ENCODE measurements at places on chromosomes 16 and 17. TPM values are rescaled to one million over a fixed set of nuclear protein-coding genes. Genes with fewer than 3 reads are reported as not detected.

Gene C17orf107
- total RNA-seq = 0.16 TPM

Gene PDILT
- not detected for total RNA-seq

Gene BMERB1
- total RNA-seq = 0.44 TPM

Gene KRTAP4-9
- total RNA-seq = not detected

Gene RTN4RL1
- 0.10 TPM for total RNA-seq

Gene CRHR1
- not detected for total RNA-seq

DNA sequence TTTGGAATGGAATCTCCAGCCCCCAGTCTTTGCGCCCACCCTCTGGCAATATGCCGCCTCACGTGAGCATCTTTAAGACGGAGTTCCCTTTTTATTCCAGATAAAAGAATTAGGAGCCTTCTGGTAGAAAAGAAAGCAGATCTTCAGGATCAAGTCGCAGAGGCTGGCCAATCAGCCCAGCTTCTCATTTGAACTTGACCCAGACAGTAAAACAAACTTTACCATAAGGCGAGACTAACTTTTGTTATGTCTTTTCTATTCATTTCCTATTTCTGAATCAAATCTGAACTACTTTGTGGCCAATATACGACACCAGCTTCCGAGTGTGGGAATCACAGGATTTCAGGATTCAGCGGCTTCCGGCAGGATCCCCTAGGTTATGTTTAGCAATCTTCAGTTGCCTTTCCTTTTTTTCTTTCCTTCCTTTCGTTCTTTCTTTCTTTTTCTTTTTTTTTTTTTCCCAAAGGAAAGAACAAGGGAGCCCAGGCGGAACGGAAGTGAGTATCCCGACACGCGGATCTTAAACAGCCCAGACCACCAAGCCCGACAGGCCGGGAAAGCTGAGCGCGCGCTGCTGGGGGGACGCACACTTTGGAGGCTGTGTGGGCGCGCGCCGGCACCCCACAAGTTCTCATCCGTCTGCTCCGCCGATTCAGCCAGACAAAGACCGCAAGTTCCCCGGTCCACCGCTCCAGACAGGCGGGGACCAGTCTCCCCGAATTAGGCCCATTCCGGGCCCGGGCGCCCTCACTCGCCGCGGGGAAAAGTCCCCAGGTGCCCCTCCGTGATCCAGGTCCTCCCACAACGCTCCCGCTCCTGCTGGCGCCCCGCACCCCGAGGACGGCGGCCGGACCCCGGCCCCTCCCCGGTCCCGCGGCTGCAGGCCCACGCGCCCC, 633 bp downstream of the TBC1D16 start:
- DNase-seq = no peak
- H3K36me3 ChIP-seq = no peaks in the 10 kb centered on the region
- H3K27me3 ChIP-seq = peaks cover 3% of the 10 kb centered on the region
- H3K4me3 ChIP-seq = no peak overlapping the region
- H3K4me1 ChIP-seq = no peaks in the 10 kb centered on the region

GRCh38 chr16:66406534-66407221, 20.4 kb upstream of the BEAN1 start:
- no peaks in the 10 kb centered on the region for H3K36me3 ChIP-seq
- H3K4me3 ChIP-seq = peak overlapping the region; percentile 2
- H3K27me3 ChIP-seq = peaks cover 2% of the 10 kb centered on the region
- DNase-seq = no peak
- peaks cover 4% of the 10 kb centered on the region for H3K4me1 ChIP-seq
- H3K27ac ChIP-seq = no peak overlapping the region

- H3K36me3 ChIP-seq = no peaks in the 10 kb centered on the region
- H3K4me3 ChIP-seq = no peak overlapping the region
- H3K27me3 ChIP-seq = peaks cover 2% of the 10 kb centered on the region
- no peaks in the 10 kb centered on the region for H3K4me1 ChIP-seq
Measured at GRCh38 chr17:79188048-79188447, 113.4 kb downstream of the ENGASE start.

DNA sequence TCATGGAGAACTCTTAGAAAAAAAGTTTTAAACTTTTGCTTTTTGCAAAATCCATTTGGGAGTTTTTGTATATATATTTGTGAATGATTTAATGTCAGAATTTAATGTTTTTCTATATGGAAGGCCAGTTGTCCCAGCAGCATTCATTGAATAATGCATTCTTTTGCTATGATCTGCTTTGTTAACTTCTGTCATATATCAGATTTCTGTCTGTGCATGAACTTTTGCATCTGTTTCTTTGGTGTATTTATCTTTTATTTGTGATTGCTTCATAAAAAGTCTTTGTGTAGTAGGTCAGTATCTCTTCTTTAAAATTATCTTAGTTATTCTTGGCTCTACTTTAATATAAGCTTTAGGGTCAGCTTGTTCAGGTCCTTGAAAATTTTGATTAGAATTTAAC, 84.2 kb downstream of the MAP2K4 start:
- no peaks in the 10 kb centered on the region for H3K27me3 ChIP-seq
- no peak for DNase-seq
- H3K36me3 ChIP-seq = no peaks in the 10 kb centered on the region
- H3K4me1 ChIP-seq = peaks cover 5% of the 10 kb centered on the region
- no peak overlapping the region for H3K4me3 ChIP-seq

- H3K4me1 ChIP-seq = no peaks in the 10 kb centered on the region
- H3K27ac ChIP-seq = no peak overlapping the region
- no peak overlapping the region for H3K4me3 ChIP-seq
Measured at GRCh38 chr16:26345966-26346365, 654.2 kb downstream of the HS3ST4 start.

DNA sequence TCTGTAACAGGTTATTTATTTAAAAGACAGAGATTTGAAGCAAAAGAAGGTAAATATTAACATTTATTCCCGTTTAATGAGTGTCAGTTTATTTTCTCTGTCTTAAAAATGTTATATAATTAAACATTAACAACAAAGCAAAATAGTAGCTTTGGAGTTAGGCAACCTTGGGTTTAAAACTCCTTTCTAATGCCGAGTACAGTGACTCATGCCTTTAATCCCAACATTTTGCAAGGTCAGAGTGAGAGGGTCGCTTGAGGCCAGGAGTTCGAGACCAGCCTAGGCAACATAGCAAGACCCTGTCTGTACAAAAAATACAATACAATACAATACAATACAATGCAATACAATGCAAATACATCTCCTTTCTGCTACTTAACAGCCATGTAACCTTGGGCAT, 128.7 kb downstream of the CHD9 start:
- no peak overlapping the region for H3K27ac ChIP-seq
- no peaks in the 10 kb centered on the region for H3K27me3 ChIP-seq
- peaks cover 4% of the 10 kb centered on the region for H3K36me3 ChIP-seq
- no peak for DNase-seq
- H3K4me3 ChIP-seq = no peak overlapping the region

GRCh38 chr17:12097326-12097725, 76.6 kb downstream of the MAP2K4 start:
- no peaks in the 10 kb centered on the region for H3K27me3 ChIP-seq
- H3K27ac ChIP-seq = no peak overlapping the region
- H3K4me1 ChIP-seq = peaks cover 5% of the 10 kb centered on the region
- no peak overlapping the region for H3K4me3 ChIP-seq
- DNase-seq = no peak

DNA sequence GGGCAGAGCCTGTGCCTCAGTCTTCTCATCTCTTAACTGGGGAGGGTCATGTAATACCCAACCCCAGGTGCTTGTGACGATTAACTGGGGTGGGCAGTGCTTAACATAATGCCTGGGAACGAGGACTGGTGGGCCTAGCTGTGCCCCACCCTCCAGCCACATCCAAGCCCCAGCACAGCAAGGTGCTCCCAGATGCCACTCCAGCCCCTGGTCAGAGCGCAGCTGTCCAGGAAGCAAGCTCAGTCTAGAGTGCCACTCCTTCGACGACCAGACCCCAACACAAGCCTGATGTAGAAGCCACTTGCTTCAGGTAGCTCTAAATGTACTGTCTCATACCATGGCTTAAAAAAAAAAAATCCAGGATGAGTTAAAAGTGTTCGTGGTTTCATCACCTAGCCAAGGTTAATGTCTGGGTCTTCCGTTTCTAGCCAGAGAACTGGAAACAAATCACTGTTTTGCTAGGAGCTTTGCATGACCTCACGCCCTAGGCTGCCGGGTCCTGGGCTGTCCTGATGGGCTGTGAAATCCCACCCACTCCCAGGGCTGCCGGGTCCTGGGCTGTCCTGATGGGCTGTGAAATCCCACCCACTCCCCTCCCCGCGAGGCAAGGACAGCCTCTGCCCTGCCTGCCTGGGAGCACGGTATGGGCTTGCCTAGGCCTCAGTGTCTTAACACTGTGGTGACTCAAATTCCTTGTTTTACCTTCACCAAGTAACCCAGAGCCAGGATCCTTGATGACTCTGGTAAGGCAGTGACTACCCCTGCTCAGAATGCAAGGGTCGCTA, 7.7 kb downstream of the MIEF2 start:
- DNase-seq = no peak
- no peaks in the 10 kb centered on the region for H3K27me3 ChIP-seq
- H3K4me3 ChIP-seq = no peak overlapping the region
- H3K4me1 ChIP-seq = no peaks in the 10 kb centered on the region

DNA sequence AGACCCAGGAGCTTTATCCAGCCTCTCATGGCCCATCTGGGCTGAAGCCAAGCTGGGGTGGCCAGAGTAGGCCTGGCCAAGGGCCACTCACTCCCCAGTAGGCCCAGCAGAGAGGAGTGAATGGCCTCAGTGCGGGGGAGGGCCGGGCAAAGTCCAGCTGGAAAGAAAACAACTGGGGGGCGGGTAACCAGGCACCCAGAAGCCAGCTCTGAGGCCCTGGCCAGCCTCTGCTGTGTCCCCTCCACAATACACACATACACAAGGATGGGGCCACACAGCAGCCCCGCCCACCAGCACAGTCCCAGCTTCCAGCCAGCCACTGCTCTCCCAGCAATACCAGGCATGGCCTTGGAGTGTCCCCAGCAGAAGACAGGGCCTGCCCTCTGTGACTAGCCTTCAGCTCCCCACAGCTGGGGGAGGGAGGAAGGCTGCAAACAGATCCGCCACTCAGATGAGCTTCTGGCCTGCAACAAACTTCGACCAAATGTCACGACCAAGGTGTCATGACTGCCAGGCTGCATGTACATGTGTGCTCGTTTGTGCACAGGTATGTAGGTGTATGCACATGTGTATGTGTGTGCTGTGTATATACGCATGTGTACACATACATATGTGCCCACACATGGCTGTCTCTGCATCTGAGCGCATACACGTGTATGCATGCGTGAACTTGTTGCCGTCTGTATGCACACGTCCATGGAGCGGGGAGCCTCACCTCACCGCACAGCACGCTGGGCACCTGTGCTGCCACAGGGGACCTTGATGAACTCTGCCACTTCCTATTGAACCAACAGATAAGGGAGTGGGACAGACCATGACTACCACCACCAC, 5.0 kb downstream of the CARHSP1 start:
- no peak overlapping the region for H3K4me3 ChIP-seq
- H3K4me1 ChIP-seq = peaks cover 6% of the 10 kb centered on the region
- no peaks in the 10 kb centered on the region for H3K27me3 ChIP-seq
- H3K36me3 ChIP-seq = peaks cover 11% of the 10 kb centered on the region
- DNase-seq = no peak

- no peak overlapping the region for H3K27ac ChIP-seq
- no peaks in the 10 kb centered on the region for H3K36me3 ChIP-seq
- H3K27me3 ChIP-seq = 0 out of 2 replicates have a peak, but pooled peaks cover 2% of the 10 kb centered on the region
- DNase-seq = no peak
- no peak overlapping the region for H3K4me3 ChIP-seq
Measured at GRCh38 chr16:84888450-84888849, 68.7 kb downstream of the CRISPLD2 start.

DNA sequence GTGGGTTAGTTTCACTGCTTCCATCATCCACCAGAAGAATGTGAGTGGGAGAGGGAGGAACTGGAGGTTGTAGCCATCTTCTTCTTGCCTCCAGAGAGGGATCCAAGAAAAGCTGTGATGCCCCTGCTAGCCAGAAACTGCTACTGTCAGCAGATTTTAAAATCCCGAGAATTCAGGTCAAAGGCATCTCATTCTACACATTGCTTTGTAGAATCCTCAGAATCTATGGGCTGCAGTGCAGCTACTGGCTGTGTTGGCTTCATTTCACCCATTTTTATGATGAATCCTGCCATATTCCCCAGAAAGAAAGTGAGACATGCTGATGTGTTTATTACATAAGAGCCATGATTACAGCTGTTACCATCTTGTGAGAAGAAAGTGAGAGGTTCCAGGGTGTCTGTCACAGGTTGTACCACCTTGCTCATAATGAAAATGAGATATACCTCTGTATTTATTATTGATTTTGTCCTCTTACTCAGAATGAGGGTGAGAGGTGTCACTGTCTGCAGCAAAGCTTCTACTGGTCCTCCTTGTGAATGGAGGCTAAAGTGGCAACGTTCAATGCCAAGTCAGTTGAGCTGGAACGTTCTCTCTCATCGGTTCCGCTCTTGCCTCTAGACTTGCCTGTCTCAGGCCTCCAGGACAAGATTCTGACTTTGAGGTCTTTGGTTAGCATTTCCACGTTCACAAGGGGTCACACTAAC, 50.1 kb upstream of the MYH10 start:
- H3K4me1 ChIP-seq = no peaks in the 10 kb centered on the region
- no peaks in the 10 kb centered on the region for H3K27me3 ChIP-seq
- H3K36me3 ChIP-seq = no peaks in the 10 kb centered on the region
- DNase-seq = no peak
- no peak overlapping the region for H3K27ac ChIP-seq

- no peak for DNase-seq
- H3K27ac ChIP-seq = no peak overlapping the region
- H3K27me3 ChIP-seq = no peaks in the 10 kb centered on the region
- no peaks in the 10 kb centered on the region for H3K4me1 ChIP-seq
- H3K4me3 ChIP-seq = no peak overlapping the region
- H3K36me3 ChIP-seq = no peaks in the 10 kb centered on the region
Measured at GRCh38 chr16:83338138-83338537, 469.6 kb upstream of the HSBP1 start.

- peak overlapping the region; percentile 75 for H3K4me3 ChIP-seq
- H3K4me1 ChIP-seq = peaks cover 35% of the 10 kb centered on the region
- H3K27me3 ChIP-seq = no peaks in the 10 kb centered on the region
- no peaks in the 10 kb centered on the region for H3K36me3 ChIP-seq
- peak; percentile 85 for DNase-seq
- H3K27ac ChIP-seq = peak overlapping the region; percentile 99
Measured at GRCh38 chr17:416293-417206, 63.9 kb upstream of the RPH3AL start.
